ENCODE measurements at places on chromosomes 4 and X.
A peak's percentile ranks its signal among the peaks of the same experiment; 100 is the strongest.

DNA sequence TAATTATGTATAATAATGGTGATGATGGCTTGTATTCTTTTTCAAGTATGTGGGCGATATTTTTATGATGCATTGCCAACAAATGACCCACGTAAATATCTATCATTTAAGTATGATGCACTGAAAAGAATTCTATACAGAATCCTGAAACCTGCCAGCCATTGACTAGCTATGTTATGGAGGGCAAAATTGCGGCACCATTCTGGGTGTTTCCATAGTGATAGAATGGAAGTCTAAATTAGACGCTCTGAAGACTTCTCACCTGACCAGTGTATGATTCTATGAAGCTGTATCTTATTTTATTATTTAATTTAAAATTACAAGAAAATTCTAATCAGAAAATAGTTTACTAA, 677 bp upstream of the CENPC start:
- DNase-seq, result no peak

DNA sequence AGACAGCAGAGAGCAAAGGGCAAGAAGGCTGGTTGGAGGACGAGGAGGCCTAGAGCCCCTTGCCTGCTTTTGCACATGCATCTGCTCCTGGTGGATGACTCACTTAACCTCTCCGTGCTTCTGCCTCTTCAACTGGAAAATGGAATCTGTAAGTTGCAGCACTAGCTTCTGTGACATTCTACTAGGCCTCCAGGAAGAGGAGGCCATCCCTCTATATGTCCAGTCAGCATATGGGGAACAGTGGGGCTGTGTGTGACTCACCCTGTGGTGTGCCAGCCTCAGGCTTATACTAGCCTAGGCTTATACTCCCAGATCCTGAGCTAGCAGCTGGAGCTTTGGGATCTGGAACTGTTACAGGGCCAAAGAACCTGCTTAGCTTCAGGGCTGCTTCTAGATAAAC, 36.0 kb downstream of the RTL9 start:
- DNase-seq, result no peak

- DNase-seq, result no peak
Observed at GRCh38 chr4:127641524-127641923, 8.8 kb downstream of the INTU start.

- no peak for DNase-seq
Observed at GRCh38 chr4:25351777-25352416, 25.2 kb upstream of the ANAPC4 start.

- DNase-seq, result no peak
Observed at GRCh38 chr4:160406263-160406825, 1303.5 kb downstream of the RAPGEF2 start.

- DNase-seq, result no peak
Observed at GRCh38 chr4:147182041-147182440, 236.4 kb upstream of the TTC29 start.

GRCh38 chr4:114694770-114695169, 96.2 kb downstream of the UGT8 start:
- DNase-seq, result no peak

DNA sequence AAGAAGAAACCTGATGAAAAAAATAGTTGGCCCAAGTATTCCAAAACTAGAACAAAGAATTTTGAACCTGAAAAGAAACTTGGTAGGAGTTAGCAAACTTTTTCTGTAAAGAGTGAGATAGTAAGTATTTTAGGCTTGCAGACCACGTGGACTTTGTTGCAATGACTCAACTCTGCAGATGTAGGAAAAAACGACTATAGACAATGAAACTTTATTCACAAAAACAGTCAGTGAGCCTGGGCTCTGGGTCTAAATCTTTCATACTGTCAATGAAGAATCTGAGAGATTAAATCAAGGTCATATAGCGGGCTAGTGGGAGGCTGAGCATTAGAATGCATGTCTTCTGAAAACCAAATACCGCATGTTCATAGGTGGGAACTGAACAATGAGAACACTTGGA, 23.0 kb downstream of the SH3D19 start:
- DNase-seq, result no peak

DNA sequence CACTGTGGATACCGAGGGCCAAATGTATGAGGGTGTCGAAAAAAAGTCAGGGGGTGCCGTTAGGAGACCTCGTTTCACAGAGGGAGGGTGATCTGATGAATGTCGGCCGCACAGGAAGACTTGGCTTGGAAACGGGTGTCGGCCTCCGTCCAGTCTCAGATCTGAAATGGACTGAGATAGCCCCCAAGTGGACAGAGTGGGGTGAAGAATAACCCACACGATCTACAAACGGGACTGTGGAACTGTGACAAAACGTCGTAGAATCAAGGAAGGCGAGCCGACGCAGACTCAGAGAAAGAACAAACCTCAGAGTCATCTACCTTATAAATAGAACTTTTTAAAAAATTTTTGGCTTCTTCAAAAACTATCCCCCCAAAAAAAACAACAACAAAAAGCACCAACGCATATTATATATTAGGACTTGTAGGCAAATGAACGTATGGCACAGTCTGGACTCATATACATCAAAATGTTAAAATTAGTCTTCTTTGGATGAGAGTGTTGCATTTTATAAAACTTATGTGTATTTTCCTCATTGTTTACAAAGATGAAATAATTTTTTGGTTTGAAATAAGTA, 63.8 kb upstream of the IRF2 start:
- DNase-seq, result peak; percentile 31

- no peak for DNase-seq
Observed at GRCh38 chrX:3549411-3549911, 164.0 kb downstream of the PRKX start.

- no peak for DNase-seq
Observed at GRCh38 chr4:57494821-57495220, 384.6 kb upstream of the IGFBP7 start.

DNA sequence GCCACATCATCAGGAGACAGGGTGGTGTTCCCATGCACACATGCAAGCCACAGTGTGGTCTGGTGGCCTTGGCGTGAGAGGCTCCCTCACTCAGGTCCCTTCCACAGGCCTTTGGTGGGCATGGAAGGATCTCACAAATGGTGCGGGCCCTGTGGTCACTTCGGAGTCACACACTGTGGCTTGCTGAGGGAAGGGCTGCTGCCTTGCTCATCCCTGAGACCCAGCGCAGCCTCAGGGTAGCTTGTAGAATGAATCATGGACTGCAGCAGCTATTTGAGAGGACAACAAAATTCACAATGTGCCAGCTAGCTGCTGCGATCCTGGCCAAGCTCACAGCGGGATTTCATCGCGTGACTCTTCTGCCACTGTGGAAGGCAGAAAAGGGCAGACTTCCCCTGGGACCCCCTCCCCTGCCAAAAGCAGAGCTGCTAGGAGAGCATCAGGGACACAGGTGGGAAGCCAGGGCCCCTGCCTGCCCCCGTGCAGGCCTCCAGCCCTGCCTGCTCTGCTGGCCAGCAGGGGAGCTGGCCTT, 106.4 kb downstream of the ABLIM2 start:
- no peak for DNase-seq

GRCh38 chr4:91092398-91092980, 965.3 kb downstream of the CCSER1 start:
- no peak for DNase-seq

DNA sequence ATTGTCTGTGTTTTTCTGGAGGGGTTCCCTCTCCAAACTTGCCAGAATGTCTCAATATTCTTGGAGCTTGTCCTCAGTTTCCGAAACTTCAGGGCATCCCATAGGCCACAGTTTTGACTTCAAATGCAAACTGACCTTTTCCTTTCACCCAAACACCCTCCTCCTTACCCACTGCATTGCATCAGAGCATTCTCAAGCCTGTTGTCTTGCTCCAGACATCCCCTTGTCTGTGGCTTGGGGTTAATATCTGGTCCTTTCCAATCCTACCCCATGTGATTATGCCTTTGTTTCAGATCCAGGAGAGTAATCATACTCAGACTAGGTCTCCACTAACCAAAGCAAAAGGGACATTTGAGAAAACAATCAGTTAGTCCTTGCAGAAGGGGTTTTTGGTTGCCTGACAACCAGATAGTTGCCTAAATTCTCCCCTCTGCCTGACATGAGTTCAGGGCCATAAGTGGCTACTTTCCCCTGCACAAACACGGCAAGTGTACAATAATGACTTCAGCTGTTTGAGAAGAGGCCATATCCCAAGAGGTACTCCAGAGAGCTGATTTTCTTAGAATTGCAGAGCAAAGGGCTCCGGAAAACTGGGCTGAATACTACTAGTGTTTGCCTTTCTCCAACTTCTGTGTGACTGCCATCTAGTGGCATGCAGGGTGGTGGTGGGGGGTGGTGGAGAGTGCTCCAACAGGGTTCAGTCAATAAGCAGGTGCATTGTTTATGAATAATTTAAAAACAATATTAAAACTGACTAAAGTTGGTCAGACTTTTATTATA, 130.2 kb downstream of the CHRDL1 start:
- peak; percentile 0 for DNase-seq

- DNase-seq, result no peak
Observed at GRCh38 chr4:53061091-53061850, 199.2 kb downstream of the RASL11B start.

- no peak for DNase-seq
Observed at GRCh38 chrX:107135965-107136307, 17.3 kb upstream of the RBM41 start.

DNA sequence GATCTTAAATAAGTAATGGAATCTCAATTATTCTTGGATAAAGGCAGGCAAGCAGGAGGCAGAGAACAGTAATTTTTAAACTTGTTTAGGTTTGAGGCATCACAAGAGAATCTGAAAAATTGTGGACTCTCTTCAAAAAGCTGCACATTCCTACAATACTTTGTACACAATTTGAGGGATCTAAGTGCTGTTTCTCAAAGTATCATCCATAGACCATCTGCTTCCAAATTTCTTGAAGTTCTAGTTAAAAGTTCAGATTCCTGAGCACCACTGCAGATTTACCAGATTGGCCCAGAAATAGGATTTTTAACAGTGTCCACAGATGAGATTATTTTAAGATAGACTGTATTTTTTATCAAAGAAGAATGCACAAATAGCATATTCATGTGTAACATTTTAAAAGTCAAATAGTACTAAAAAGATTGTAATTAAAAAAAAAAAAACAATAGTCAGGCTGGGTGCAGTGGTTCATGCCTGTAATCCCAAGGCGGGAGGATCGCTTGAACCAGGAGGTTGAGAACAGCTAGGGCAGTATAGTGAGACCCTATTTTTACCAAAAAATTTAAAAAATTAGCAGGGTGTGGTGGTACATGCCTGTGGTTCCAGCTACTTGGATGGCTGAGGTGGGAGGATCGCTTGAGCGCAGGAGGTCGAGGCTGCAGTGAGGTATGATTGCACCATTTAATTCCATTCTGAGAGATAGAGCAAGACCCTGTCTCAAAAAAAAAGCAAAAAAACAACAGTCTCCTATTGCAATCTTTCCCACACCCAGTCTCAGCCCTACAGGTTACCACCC, 14.2 kb upstream of the FNIP2 start:
- no peak for DNase-seq

DNA sequence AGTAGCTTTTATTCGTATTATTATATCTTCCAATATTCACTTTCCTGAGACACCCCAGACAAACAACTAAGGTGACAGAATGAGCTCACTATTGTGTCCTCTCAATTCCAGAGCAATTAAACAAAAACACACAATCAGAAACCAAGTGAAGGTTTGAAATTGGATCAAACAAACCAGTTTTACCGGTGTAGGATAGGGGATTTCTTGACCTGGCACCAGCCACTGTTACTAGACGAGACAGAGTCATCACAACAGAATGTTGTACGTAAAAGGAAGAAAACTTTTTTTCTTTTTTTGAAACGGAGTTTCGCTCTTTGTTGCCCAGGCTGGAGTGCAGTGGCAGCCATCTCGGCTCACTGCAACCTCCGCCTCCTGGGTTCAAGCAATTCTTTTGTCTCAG, 43.7 kb downstream of the LDOC1 start:
- DNase-seq, result no peak

GRCh38 chrX:112761242-112762207, 79.1 kb downstream of the AMOT start:
- DNase-seq, result no peak

DNA sequence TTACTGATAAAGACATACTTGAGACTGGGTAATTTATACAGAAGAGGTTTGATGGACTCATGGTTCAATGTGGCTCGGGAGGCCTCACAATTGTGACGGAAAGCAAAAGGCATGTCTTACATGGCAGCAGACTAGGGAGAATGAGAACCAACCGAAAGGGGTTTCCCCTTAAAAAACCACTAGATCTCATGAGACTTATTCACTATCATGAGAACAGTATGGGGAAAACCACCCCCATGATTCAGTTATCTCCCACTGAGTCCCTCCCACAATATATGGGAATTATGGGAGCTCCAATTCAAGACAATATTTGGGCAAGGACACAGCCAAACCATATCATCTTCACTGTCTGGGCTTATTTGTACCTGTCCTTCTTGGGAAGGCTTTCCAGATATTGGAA, 22.8 kb upstream of the MUC7 start:
- no peak for DNase-seq

- DNase-seq, result no peak
Observed at GRCh38 chr4:3314706-3315260, 22.0 kb downstream of the RGS12 start.

GRCh38 chr4:119897260-119897659, 169.4 kb downstream of the MAD2L1 start:
- no peak for DNase-seq

GRCh38 chrX:49915361-49916222, 6.8 kb upstream of the CLCN5 start:
- peak; percentile 4 for DNase-seq

DNA sequence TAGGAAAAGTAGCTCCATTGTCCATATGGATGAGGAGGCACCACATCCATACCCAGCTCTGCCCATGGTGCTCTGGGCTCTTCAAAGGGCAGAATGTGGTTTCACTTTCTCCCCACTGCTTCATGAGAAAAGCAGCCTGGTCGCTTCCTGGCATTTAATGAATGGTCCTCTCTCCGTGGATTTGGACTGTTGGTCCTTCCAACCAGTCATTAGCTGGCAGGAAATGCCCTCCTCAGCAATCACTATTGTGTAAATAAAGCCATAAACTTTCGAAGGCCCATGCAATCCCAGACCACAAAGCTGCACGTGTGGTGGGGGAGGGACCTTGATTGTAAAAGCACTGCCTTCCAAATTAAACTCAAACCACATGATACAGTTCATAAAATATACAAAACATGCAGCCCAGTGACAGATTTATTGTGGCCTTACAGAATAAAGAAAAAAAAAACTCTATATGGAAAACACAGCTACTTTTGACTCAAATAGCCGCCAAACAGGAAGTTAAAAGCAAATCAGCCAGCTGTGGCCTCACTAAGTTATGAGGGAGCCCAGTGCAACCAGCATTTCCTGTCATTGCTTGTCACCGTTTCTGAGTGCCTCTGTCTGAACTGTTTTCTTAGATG, 8.1 kb downstream of the MBNL3 start:
- DNase-seq, result no peak

DNA sequence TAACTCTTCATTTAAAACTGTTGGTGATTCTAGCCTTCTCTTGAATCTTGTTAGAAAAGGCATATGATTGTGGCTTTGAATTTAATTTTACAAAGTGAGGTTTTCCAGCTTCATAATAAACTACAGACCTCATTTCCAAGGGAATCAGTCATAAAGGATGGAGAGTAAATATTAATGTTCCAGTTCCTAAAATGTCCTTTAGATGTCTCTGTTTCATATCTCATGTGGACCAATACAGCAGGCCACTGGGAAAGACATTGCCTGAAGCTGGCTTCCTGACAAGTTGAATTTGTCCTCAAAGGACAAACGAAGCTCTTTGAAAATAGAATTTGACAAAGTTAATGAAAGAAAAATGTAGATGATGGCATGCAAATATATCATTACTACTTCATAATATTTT, 125.4 kb downstream of the ZNF330 start:
- DNase-seq, result no peak

GRCh38 chrX:10048076-10048475, 80.9 kb downstream of the CLDN34 start:
- DNase-seq, result no peak
